NCI-H524 (cell line): ENCODE measurements at places on chromosomes 16 and 17.

DNA sequence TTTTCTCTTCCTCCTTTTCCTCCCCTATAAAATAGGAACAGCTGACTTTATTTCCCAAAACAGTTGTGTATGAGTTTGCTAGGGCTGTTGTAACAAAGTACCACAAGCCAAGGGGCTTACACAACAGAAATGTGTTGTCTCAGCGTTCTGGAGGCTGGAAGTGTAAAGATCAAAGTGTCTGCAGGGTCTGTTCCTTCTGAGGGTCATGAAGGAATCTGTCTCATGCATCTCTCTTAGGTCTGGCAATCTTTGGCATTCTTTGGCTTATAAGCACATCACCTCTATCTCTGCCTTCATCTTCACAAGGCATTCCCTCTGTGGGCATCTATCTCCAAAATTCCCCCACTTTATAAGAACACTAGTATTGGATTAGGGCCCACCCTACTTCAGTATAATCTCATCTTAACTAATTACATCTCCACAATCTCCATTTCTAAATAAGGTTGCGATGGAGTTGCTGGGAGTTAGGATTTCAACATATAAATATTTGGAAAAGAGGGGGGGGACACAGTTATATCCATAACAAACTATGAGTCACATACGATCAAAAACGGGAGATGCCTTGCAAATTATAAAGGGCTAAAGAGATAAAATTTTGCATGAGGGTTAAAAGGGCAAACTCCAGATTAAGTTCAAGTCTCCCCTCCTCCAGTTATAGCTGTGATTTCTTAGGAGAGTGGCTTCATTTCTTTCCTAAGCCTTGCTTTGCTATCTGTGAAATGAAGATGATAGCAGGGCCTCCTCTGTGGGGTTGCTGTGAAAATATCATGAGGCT, 109.7 kb downstream of the VAT1L start:
- no peak for DNase-seq

DNA sequence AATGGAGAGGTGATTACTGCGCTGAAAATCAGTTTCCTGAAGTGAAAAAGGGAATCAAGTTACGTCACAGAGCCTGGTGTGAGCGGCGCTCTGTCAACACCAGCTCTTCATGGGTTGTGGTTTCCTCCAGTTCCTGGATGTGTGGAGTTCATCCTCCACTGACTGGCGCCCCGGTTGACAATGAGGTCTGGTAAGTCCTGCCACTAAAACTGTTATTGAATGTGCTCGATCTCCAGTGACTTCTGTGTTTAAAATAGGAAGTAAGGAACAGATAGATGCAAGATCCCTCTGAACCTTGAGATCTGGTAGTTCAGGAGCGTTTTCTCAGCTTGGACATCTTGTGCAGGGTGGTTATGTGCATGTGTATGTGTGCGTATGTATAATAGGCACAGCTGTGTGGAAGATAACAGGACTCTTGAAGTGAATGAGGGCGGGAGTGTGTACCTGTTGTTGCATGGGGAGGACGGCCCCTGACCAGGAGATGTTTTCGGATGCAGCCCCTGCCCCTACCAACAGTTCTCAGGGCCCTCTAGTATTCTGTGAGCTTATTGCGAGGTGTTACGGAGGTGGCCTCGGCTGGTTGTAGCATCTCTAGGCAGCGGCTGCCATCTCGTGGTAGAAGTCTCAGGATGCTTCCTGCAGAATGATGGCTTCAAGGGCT, 22.0 kb upstream of the GOT2 start:
- DNase-seq: peak; percentile 81

DNA sequence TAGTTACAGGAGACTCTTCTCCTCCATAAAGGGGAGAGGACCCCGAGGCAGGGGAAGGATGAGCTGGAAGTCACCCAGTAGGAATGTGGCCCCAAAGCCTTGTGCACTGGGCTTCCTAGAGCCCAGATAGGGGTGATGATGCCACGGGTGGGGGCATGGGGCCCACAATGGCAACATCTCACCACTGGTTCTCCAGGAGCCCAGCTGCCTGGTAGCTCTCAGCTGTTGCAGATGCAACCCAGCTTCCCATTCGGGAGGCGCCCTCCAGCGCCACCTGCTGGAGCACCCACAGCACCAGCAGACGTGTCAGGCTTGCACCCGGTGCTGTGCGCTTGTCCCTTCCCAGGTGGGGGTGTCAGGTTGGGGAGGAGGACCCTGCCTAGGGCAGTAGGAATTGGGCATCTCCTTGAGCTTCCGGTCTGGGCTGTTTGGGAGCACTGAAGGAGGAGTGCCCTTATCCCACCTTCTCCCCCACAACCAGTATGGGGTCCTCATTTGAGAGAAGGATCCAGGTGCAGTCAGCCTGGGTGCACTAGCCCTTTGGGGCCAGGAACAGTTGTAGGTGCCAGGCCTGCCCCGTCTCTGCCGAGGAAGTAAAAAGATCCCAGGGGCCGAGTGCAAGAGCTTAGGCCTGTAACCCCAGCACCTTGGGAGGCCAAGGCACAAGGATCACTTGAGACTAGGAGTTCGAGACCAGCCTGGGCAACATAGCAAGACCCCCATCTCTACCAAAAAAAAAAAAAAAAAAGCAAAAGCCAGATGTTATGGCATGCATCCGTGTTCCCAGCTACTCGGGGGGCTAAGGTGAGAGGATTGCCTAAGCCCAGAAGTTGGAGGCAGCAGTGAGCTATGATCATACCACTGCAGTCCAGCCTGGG, 14.4 kb downstream of the CDIPT start:
- DNase-seq: peak; percentile 84

DNA sequence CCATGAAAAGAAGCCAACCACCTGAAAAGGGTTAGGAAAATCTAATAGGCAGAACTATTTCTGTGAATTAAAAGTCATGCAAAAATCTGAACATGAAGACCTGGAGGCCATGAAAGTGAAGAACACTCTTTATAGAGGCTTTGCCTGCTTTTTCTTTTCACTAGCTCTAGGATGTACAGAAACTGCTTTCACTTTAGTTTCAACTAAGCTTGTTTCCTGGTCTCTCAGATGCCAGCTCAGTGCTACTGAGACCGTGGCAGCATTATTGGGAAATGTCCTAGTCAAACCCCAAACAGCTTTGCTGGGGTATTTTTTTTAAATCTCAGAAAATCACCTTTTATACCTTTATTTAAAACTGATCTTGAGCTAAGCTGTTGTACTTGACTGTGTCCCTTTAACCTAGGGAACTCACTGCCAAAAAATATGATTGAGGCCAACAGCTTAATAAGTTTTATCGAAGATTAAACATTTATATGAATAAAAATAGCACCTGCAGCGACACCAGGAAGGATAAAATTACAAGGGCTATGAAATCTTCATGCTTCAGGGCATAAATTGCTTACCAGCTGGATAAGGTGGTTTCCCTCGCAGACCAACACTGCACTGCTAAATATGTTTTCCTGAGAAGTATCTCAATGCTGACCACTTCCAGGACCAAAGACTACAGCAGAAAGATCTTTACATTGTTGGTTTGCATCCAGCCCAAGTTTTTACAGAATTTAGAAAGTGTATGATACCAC, 621.8 kb upstream of the ZFHX3 start:
- no peak for DNase-seq

DNA sequence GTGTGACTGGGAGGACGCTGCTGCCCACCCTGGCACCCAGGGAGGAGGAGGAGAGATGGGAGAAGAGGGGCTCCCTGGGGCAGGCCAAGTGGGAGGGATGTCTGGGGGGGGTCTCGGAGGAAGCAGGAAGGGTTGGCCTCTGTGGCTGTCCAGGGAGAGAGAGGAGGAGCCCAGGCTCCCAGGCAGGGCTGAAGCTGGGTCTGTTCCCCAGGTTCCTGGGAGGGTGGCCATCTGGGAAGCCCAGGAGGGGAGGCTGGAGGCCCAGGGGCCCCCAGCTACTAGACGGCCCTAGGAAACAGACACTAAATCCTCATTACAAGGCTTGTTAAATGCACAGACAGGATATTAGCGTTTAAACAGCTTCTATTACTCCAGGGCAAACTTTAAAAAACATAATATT, 139.8 kb downstream of the ENGASE start:
- DNase-seq: peak; percentile 62

GRCh38 chr16:14672403-14672971, 21.6 kb downstream of the PLA2G10 start:
- no peak for DNase-seq
